Stimulated activated CD4-positive, alpha-beta T cell treated with anti-CD3 and anti-CD28 coated beads, Interleukin-4, amount 100 ng/mL, for 4 hours (primary cell): ENCODE measurements at places on chromosomes 13 and 19.
A peak's percentile ranks its signal among the peaks of the same experiment; 100 is the strongest.

DNA sequence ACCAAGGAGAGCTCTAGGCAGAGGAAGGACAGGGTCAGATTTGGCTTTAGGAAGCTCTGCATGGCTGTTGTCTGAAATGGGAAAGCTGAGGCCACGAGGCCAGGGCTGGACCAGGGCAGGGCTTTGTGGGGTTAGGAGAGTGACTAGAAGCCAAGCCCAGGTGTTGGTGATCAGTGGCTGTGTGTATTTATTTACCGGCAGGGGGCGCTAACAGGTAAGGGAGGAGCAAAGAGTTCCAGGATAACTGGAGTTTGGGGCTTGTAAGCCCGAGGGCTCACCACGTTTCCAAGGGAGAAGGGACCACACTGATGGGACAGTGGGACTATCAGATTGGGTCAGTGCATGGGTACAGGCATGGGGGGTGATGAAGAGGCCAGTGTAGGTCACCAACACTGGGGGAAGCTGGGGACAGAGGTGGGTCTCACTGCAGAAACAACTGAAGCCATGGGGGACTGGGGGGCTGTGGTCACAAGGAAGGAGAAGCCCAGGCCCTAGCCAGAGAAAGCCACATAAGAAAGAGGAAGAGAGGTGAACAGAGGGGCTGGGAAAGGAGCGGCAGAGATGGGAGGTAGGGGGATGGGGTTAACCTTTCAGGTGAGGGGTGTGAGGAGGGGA lies 3.9 kb downstream of the TMEM147 start:
- peak; percentile 34 for DNase-seq

DNA sequence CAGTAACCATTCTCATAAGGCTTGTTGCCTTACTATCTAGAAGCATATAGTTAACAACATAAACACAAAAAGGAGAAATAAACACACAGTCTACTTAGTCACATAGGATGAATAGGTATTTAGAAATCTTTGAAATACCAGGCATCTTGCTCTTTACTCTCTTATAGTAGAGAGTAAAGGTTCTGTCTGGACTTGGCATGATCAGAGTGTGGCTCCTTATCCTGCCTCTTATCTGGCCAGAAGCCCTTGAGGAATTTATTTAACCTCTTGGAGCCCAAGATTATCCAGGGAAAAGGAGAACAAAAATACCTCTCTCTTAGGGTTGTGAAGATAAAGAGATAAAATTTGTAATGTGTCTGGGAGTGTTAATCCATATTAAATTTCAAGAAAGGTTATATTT lies 100.2 kb upstream of the MBNL2 start:
- DNase-seq = no peak

- no peak for DNase-seq
Measured at GRCh38 chr19:55656988-55657747, 2.3 kb downstream of the U2AF2 start.

DNA sequence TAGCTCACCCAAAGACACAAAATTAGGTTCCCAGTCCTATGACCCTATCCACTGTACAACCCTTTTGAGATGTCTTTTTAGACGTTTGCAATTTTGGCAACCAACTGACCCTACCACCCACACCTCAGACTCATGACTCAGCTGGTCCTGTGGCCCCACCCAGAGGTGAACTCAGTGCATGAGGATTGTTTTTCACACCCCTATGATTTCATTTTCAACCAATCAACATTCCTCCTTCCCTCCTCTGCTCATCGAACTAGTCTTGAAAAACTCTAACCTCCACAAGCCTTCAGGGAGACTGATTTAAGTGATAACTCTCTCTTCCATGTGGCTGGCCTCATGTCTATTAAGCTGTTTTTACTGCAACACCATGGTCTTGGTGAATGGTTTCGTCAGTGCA lies 350.7 kb downstream of the UQCRFS1 start:
- DNase-seq = no peak

DNA sequence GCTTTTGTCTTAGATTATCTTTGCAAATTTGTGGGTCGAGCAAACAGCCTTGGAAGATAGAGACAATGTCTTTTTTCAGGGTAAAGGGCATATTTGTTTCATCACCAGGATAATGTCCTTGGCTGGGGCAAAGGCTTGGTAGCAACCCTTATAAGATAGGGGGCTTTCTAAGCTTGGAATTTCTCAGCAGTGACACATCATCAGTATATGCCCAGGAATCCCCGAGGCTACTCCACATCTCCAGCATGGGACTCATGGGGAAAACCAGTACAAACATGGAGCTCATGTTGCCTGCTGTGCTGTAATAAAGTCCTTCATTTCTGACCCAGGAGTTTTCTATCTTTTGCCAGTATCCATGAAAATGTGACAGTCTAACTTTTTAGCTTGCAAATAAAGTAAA lies 77.1 kb downstream of the DCLK1 start:
- no peak for DNase-seq

DNA sequence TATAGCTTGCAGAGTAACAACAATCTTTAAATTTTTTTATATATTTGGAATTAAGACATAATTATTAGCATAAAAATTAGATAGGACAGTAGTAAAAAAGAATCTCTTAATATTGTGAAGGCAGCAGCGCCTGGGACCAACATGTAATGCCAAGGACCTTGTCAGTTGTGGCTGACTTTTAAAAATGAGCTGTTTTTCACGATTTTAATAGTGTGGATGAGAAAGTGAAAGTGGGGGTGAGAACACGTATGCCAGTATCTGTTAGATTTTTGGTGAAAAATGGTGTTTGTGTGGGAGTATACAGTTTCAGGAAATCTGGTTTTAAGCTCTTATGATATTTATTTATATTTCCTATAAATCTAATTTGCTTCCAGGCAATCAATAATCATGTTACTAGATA lies 125.2 kb downstream of the LMO7 start:
- DNase-seq = no peak

DNA sequence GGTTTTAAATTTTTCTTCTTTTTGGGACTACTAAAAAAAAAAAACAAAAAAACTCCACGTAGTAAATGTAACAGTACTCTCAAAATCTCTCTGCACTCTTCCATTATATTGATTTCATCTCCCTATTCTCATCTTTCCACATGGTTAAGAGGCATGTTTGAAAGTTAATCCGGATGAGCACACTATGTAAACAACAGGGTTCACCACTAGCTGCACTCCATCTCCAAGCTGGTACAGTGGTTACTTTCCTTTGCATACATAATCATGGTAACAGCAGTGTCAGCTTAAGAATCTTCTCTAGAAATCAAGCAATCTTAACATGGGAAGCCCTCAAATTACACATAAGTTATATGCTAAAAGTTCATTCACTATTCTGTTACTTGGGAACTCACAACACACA lies 92.6 kb downstream of the MIPEP start:
- no peak for DNase-seq

DNA sequence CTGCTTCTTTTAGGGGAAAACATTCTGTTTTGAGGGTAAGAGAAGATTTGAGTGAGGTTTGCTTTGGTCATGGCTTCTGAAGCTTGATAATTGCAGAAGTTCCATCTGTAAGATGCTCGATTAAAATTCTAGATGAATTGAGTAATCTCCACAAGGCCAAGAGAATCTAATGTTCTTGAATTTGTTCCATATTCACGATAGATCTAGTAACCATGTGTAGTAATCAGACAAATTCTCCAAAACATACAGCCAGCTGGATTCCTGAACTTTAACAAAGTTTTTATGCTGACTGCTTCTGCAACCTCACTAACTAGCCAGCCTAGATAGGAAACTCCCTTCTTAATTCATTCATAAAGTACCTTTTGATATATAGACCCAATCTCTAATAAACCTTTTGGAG lies 92.7 kb downstream of the COL4A2 start:
- no peak for DNase-seq

DNA sequence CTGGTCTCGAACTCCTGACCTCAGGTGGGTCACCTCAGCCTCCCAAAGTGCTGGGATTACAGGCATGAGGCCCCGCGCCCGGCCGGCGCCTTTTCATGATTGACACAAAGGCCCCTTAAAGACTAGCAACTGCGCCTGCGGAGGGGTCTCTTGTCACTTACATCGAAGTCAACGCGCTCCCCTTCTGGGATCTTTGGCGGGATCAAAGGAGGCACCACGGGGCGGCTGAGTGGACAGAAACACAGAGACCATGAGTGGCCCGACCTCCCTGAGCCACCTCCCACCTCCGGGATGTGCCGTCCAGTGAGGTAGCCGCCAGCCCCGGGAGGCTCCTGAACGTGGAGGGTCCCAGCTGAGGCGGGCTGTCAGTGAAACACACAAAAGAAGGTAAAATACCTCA lies 7.3 kb downstream of the TNNT1 start:
- DNase-seq = no peak

DNA sequence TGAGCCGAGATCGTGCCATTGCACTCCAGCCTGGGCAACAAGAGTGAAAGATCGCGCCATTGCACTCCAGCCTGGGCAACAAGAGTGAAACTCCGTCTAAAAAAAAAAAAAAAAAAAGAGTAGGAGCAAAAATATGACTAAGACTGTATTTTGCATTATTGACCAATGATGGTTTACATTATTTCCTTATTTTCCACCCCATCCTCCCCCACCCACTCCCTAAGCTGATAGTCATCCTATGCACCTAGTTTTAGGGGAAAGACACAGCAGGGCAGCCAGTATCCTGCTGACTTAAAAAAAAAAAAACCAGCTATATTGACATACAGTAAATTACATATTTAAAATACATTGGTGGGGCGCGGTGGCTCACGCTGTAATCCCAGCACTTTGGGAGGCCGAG lies 25.1 kb downstream of the VAV1 start:
- no peak for DNase-seq

DNA sequence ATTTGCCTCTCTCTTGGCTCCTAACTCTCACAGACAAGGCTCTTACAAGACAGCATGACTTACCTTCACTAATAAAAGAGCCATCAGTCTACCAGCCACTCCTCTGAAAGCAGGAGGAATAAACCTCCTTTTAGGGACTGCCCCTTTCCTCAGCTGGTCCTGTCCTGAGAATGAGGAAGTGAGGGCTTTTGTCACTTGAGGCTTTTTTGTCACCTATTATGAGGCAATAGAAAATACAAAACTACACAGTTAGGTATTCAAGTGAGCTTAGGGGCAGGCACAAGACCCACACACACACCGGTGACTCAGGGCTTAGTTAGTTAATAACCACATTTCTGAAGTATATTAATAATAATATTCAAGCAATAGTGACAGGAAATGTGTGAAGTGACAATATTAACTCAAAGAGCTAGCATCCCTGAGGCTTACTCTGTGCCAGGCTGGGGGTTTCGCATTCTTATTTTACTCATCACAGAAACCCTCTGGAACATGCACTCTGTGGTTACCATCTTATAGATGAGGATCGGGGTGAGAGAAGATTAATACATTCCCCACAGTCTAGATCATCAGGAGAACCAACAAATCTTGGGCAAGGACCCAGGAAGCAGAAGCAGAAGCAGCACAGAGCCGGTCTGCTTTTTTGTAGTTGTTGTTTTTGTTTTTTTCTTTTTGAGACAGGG lies 379.9 kb downstream of the LIG4 start:
- DNase-seq = no peak

GRCh38 chr13:106700439-106700838 lies 132.5 kb upstream of the ARGLU1 start:
- DNase-seq = no peak

- DNase-seq = no peak
Measured at GRCh38 chr19:45076851-45077730, 813 bp upstream of the ZNF296 start.

- DNase-seq = no peak
Measured at GRCh38 chr13:86554066-86554465, 754.8 kb upstream of the SLITRK6 start.

- no peak for DNase-seq
Measured at GRCh38 chr13:29551214-29551613, 44.3 kb downstream of the SLC7A1 start.

DNA sequence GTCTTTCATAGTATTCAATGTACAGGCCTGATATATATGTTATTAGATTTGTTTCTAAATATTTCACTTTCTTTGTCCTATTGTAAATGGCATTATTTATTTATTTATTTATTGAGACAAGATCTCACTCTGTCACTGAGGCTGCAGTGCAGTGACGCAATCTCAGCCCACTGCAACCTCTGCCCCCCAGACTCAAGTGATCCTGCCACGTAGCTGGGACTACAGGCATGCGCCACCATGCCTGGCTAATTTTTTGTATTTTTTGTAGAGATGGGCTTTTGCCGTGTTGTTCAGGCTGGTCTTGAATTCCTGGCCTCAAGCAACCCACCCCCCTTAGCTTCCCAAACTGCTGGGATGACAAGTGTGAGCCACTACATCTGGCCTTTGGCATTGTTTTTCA lies 5.4 kb upstream of the GAS6 start:
- DNase-seq = no peak
